ENCODE measurements at places on chromosomes 7 and 10.

GRCh38 chr7:24143547-24143946, 140.4 kb upstream of the NPY start:
- DNase-seq = no peak

DNA sequence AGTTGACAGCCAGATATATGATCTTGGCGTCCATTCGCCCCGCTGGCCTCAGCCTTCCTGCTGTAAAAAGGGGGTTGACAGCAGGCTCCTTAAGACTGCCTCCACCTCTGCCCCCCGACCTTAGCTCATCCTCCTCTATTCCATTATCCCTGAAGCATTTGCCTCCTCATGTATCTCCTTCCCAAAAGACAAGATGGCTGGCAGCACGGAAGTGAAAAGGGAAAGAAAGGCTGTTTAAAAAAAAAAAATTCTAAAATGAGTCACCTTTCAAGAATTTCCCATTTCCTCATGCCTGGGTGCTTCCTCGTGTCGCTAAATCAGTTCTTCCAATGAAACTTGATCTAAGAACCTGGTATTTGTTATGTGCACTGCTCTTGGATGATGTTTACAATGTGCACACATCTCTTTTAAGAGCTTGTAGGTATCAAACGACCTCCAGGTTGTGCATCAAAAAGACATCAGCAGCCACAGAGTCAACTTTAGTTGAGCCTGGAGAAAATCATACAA, 1.7 kb downstream of the SCRN1 start:
- DNase-seq = no peak

- no peak for DNase-seq
Observed at GRCh38 chr7:41878309-41879295, 175.7 kb upstream of the INHBA start.

DNA sequence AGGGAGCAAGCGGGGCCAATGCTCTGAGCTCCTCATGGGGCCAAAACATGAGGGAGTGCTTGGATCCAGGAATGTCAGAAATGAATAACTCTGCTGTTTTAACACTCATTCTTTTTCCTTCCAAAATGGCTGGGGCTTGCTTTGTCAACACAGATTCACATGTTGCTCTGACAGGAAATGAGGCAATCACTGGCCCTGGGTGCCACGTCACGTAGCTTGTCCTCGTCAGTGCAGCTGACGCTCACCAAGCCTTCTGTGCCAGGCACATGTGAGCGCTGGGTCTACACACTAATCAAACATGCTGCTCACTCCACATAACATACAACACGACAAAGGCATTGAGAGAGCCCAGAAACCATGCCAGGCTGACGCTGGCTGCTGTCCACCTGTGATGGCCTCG, 198.9 kb downstream of the WDR37 start:
- DNase-seq = no peak

DNA sequence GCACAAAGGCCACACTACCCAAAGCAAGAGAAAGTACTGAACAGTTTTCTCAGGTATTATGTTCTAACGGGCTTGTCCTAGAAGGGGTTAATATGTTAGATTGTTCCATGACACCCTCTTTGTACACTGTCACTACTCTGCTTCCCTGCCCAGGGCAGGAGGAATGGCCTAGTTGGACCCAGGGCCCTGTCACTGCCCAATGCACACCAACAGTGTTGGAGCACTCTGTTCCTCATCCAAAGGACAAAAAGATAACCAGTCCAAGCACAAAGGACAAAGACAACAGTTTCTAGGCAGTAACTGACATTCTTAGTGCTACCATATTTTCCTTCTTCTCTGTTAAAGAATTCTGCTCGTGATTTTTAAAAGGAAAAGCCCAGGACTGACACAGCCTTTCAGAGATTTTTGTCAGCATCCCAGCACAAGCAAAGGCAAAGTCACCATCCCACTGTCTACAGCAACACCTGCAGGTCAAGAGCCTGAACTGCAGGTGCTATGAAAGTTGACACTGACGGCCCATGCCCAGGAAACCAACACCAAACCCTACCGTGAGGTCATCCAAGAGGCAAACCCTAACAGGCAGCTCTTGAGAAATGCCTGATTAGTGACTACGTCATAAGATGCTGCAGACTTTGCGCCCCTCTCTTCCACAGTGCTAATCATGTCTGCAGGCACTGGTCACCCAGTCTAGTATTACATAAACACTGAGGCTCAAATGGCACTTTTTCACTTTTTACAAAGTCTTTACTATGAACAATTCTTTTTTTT, 13.2 kb downstream of the NUDCD3 start:
- DNase-seq = peak; percentile 9
